ELF-1 (cell line): ENCODE measurements at places on chromosomes 2 and 18.
A peak's percentile ranks its signal among the peaks of the same experiment; 100 is the strongest.

- DNase-seq: no peak
These were observed 14.2 kb downstream of the NIFK start for GRCh38 chr2:121722479-121722878.

- DNase-seq: peak; percentile 72
These were observed at the start of gene PROKR1 for GRCh38 chr2:68643011-68643873. Gene PROKR1 (plus strand): TSS chr2:68643579. CDS start chr2:68645822, 2,243 bp downstream.

- DNase-seq: no peak
These were observed 262.9 kb upstream of the CDH2 start for GRCh38 chr18:28439870-28440269.

GRCh38 chr2:233740870-233741269 lies 12.0 kb downstream of the UGT1A3 start:
- DNase-seq: no peak

GRCh38 chr18:41043876-41044275 lies 911.2 kb upstream of the PIK3C3 start:
- DNase-seq: no peak
